CD4-positive, CD25-positive, alpha-beta regulatory T cell (primary cell): ENCODE measurements at places on chromosomes 7 and 10. TPM values are rescaled to one million over a fixed set of nuclear protein-coding genes. Genes with fewer than 3 reads are reported as not detected.

The DYNC1I1 gene
- total RNA-seq: not detected

The VSTM4 gene
- not detected for total RNA-seq

The COA1 gene
- 52.9 TPM for total RNA-seq

The LOXL4 gene
- total RNA-seq: not detected

The PDZD7 gene
- total RNA-seq: 3.5 TPM
